ENCODE measurements at places on chromosomes 2 and 18. TPM values are rescaled to one million over a fixed set of nuclear protein-coding genes. Genes with fewer than 3 reads are reported as not detected.

LRP1B gene
- 0.26 TPM for total RNA-seq

CIB4 gene
- total RNA-seq = not detected

ACKR3 gene
- 3.8 TPM for total RNA-seq

PPP1R1C gene
- 0.89 TPM for total RNA-seq

UNC80 gene
- 0.17 TPM for total RNA-seq

ZNF516 gene
- 41.8 TPM for total RNA-seq

PASK gene
- 20.4 TPM for total RNA-seq

RBFA gene
- 45.2 TPM for total RNA-seq

- no peak for DNase-seq
Observed at GRCh38 chr2:172215172-172215935, 112.7 kb upstream of the DLX2 start.

GRCh38 chr2:75142081-75142480 is 57.2 kb downstream of the TACR1 start:
- DNase-seq = no peak

GRCh38 chr2:44398243-44398897 is 36.6 kb downstream of the CAMKMT start:
- no peak for DNase-seq

- no peak for DNase-seq
Observed at GRCh38 chr18:56139372-56139771, 499.0 kb downstream of the TXNL1 start.

DNA sequence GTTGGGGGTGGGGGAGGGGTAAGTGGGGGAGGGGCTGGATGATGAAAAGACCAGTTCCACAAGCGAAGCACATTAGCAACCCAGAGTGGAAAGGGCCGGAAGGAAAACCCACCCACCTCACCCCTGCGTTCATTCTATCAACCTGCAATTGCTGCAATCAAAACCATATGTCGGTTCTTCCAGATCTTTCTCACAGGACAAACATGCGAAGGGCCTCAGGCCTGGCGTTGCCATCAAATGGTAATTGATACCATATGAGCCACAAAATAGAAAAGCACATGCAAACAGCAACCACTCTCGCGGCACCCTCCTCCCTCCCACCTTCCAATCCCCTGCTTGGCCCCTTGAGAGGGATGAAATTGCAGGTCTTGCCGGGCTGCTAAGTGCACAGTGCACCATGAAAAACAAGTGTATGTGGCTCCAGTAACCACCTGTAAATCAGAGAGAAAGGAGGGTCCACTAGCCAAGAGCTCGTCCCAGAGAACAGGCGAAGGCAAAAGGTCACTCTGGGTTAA is 287.5 kb downstream of the TCF4 start:
- no peak for DNase-seq

- DNase-seq = peak; percentile 13
Observed at GRCh38 chr2:17470855-17471641, 47.2 kb downstream of the RAD51AP2 start.

DNA sequence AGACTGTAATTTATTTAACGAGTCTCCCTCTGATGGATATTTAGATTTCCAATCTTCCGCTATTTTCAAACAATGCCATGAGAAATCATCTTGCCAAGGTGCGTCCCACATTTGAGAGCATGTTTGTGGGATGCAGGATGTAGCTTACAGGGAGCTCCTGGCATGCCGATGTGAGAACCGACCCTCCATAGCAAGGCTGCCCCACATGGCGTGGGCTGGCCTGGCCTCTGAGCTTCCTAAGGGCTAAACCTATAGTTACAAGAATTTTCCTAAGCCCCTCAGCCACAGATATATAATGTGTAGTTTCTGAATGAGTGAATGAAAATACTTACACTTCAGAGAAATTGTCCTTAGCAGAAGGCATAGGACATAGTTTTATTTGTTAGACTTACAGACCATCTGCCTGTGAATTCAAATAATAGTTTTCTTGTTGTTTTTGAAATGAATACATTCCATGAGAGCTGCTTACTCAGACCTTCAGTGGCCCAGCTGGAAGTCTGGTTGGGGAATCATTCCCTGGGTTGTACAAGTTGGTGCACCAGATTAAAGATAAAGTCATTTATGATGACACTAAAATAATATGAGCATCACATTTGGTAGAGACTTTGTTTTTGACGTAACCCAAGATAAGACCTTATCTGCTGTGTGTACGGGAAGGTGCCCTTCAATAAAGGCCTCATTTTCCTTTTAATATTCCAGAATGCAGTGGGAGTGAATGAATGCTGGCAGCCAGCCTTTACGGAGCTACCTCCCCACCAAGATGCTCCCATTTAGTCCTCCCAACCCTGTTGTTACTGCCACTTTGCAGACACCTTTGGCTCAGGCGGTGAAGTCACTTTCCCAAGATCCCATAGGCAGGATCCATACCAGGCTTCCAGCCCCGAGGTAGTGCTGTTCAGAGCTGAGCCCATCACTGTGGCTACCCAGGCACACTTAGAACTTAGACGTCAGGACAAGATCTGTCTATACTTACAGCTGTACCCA is 107.1 kb downstream of the GLI2 start:
- DNase-seq = no peak

- no peak for DNase-seq
Observed at GRCh38 chr2:137842430-137842829, 121.8 kb upstream of the HNMT start.

GRCh38 chr2:72887032-72887739 is at the start of gene SPR:
SPR (plus strand) TSS chr2:72887408; CDS start chr2:72887433, 25 bp downstream.
- DNase-seq = peak; percentile 83

DNA sequence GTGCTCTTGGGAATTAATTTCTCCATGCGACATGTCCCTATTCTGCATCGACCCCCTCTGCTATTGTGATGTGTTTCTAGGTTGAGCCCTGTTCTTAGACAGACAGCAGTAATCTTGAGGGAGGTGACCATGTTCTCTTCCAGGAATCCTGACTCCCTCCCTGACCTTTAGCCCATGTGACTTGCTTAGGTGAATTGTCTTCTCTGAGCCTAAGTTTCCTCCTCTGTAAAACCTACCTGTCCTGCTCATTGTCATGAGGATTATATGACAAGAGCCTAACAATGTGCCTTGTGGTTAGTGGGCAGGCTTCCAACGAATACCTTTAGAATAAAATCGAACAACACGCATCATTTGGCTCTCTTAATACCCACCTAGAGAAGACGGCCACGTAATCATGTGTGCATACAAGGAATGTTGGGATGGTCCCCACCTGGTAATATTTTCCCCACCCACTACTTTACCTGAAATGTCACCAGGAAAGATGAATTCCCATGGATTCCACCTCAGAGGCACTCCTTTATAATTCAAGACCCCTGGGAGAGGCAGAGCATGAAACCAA is 59.8 kb downstream of the HAUS1 start:
- DNase-seq = no peak

- DNase-seq = no peak
Observed at GRCh38 chr18:69658685-69659084, 258.0 kb downstream of the DOK6 start.

DNA sequence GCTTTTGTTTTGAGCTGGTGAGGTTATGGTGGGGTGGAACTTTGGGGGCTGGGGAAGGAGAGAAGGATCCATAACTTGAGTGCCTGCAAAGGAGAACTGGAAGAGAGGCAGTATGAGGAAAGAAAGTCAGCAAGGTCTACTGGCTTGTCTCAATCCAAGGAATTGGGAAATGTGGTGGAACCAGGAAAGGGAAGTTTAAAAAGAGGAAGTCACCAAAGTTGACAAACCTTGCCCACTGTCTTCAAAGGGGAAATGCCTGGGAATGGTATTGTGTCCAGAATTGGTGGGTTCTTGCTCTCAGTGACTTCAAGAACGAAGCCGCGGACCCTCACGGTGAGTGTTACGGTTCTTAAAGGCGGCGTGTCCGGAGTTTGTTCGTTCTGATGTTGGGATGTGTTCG is 304.1 kb upstream of the FAM98A start:
- DNase-seq = no peak

DNA sequence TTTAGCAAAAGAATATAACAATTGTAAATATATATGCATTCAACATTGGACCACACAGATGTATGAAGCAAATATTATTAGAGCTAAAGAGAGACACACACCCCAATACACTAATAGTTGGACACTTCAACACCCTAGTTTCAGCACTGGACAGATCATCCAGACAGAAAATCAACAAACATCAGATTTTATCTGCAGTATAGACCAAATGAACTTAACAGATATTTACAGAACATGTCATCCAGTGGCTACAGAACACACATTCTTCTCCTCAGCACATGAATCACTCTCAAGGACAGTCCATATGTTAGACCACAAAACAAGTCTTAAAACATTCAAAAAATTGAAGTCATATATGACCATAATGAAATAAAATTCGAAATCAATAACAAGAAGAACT is 22.1 kb upstream of the EVA1A start:
- DNase-seq = no peak

GRCh38 chr2:205901491-205901890 is 184.5 kb downstream of the INO80D start:
- DNase-seq = no peak

GRCh38 chr2:19362755-19363473 is 4.5 kb upstream of the OSR1 start:
- peak; percentile 89 for DNase-seq

DNA sequence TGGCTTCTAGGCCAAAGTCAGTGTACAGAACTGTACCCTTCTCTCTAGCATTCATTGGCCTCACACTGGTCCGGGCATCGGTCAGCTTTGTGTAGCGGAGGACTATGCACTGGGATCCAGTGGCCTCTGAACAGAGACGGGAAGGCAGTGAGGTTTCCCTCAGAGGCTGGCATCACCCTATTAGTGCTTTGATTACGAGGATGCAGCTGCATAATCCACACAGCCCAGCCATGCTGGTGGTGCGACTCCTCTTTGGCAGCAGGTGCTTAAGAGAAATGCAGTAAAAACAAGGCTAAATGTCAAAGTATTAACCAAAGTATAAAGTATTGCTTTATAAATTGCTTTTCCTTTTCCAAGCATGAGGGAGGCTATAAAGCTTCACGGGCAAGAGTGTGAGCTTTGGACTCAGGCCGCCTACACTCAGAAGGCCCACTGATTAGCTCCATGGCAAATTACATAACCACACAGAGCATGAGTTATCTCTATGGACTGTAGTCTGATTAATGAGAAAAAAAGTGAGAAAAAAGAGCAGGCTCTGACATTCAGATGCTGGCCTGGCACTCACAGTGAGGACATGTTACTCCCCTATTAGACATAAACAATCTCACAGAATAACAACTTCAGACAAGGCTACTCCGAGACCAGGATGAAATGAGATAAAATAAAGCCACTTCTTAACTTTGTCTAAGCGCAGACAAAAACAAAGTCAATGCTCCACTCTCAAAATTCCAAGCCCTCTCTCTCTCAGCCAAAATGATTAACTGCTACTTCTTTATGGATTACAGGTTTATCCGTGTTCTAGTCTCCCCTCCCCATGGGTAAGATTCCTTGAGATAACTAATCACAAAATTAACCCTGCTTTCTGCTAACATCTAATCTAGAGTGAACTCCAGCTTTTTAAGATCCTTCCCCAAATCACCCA is 6.4 kb upstream of the CRYGC start:
- DNase-seq = no peak
